ENCODE measurements at places on chromosomes 1 and 21.
A peak's percentile ranks its signal among the peaks of the same experiment; 100 is the strongest.

- DNase-seq = no peak
These were observed 76.3 kb downstream of the NPHP4 start for GRCh38 chr1:5915587-5916571.

GRCh38 chr1:54301497-54301896, 101.5 kb downstream of the MRPL37 start:
- no peak for DNase-seq

DNA sequence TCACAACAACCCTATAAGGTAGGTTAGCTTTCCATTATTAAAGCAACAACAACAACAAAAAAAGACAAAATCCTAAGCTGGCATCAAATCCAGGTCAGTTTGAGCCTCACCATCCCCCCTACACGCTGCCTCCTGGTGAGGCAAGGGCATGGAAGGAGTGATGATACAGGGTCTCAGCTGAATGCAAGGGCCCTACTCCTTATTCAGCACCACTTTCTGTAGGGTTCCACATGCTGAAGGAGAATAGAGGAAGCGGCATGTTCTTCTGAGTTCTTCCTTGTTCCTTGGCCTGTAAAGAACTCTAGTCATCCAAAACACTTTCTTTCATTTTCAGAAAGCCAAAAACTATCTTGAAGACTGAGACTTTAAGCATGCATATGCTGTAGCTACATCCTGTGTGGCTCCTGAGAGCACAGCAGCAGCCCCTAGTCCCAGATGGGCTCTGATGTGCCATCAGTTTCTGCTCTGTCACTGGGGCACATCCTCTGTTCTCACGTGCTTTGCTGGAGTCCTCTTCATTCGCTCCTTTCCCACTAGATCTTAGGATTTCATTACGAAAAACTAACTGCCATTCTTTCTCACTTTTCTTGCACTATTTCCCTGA, 6.2 kb downstream of the ILDR2 start:
- DNase-seq = no peak

DNA sequence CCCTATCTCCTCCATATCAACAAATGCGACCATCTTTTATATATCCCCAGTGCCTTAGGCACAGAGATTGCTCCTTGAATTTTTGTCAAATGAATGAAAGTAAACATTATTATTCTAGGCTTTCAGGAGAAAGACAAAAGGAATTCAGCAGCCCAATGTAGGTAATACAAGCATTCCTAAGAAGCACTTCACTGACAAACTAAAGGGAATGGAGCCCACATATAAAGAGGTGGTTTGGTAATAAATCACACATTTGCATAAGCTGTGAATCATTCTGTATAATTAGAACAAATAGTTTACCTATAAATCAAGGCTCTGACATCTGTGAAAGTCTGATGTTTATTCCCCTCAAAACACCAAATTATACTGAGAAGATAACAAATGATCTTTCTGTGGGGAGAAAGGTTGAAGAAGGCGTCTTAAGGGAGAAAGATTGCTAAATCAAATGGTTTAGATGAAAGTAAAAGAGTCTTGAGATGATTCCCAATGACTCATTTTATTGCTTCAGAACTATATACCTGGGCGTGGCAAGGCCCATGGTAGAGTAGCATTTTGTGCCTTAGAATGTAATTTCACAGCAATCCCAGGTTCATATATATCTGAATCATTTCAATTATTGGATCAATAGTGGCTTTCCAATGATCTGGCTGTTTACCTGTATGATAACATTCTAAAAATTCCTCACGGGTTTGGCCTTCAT, 558.1 kb downstream of the AGBL4 start:
- DNase-seq = no peak

GRCh38 chr21:45460611-45461368, 55.8 kb downstream of the COL18A1 start:
- no peak for DNase-seq

DNA sequence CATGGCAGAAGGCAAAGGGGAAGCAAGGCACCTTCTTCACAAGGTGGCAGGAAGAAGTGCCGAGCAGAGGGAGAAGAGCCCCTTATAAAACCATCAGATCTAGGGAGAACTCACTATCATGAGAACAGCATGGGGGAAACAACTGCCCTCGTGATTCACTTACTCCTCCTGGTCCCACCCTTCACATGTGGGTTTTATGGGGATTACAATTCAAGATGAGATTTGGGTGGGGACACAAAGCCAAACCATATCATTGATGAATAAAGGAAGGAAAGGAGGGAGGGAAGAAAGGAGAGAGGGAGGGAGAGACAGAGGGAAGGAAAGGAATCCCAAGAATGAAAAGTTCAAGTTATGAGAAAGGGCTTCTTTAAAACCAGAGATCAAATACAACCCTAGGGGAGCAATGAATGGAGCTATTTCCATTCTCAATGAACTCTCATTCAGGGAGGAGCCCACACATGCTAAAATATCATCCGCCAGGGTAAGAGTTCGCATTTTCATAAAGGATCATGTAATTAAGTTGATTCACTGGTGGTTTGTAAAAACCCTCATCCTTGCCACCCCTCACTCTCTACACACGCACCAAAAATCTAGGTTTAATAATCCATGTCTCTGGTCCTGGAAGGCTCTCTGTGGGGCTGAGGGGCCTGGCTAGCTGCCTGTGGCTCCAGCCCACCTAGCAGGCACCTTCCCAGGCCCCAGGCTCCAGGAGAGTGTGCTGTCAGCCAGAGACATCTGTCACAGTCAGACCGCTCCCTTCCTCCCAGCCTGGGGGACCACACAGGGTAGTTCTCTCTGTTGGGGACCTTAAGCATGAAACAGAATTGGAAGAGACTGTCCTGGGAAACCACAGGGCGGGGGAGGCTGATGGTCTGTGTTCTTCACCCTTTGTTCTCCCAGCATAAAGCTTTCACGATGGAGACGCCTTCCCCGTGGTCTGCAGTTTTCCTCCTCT, 94.0 kb downstream of the CCDC185 start:
- no peak for DNase-seq

DNA sequence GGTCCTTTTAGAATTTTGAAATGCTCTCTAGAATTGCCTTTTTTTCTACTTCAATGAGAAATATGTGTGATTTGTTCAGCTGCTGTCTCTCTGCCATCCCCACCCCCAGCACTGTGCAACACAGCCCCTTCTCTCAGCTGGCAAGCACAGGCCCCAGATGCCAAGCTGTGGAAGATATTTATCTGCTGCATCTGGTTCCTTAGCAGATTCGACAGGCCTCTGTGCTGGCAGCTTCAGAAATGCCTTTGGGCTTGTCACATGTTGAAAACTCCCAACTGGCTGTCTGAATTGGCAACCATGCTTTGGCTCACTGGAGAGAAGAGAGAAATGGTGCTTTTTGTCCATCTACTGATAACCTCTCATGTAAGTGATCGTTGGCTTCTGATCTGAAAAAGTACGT, 206.7 kb upstream of the C1orf87 start:
- DNase-seq = no peak

- DNase-seq = no peak
These were observed 3.0 kb downstream of the RXFP4 start for GRCh38 chr1:155944444-155944799.

DNA sequence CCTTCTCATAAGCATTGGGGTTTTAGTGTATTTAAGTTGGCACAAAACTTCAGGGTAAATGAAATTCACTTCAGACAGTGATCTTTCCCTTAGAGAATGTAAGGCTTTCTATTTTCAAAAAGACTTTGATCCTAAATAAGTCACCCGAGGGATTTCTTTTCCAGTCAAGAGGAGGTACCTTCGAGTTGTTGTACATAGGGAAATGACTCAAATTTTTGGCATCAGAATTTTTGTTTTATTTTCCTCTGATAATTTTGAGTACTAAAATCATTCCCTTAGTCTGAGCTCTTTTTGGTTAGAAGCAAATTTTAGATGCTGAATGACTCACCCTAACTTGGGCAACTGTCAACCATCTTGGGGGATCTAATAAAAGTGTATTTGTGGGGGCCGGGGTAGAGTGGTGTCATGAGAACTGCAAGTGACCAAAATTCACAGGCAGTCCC, 193.9 kb downstream of the DHRS3 start:
- no peak for DNase-seq

DNA sequence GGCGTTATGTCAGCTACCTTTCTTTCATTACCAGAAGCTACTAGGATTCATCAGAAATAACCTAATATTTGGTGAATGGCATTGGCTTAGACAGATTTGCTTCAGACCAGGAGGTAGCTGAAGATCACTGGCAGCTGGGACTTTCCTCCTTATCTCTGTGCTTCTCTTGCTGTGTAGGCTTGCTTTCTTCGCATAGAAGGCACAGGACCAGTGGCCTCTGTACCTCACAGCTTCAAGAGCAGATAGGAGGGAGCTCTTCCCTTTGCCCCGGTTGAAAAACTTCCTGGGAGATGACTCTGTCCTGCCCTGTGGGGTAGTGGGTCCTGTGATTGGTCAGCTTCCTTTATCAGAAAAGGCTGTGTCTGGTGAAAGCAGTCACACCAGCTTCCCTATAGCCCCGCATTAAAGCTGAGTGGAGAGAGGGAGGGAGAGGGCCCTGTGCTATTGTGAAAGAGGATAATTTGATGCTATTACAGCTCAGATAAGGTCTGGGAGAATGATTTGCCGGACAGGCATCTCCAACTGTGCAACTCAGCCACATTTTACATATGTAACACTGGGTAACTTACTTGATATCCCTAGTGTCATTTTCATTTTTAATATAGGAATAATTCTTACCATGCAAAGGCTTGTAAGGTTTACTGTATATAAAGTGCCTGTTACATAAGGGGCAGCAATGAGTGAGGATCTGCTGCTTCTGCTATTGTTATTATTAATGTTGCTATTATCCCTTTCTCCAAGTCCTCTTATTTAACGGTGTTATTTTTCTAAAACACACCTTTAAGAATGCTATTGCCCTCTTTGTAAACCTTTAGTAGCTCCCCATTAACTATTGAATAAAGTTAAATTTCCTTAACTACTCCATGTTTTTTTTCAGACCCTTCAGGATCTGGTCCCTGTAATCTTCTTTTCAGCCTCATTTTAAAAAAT, 31.6 kb downstream of the OSBPL9 start:
- DNase-seq = no peak

DNA sequence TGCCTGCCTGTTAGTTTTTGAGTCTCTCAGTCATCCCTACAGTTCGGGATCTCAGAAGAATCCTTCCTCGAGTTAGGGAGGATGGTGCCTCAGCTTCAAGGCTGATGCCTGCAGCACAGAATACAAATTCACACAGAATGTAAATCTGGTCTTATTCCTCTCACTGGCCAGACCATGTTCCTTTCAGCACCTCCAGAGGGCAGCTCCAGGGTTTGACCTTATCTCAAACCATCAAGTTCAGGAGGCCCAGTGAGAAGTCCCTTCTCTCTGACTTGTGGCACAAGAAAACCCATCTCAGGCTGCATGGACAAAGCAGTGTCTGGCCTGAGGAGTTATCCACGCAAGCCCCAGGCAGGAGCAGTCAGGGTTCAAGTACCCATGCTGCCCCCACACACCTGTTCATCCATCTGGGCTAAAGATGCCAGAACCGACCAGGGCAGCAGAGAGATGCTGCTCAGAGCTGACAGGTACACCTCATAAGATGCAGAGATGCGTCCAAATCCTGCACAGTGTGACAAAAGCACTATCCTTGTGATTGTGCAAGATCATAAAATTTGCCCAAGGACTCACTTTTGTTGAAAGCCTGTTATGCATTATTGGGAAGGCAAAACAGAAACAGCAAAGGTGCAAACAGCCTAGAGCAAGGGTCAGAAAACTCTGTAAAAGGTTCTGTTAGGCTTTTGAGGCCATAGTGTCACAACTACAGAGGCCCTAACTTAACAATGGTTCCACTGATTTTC, 49.8 kb downstream of the BCAR3 start:
- DNase-seq = no peak

GRCh38 chr1:5220821-5221220, 566.4 kb downstream of the AJAP1 start:
- no peak for DNase-seq

DNA sequence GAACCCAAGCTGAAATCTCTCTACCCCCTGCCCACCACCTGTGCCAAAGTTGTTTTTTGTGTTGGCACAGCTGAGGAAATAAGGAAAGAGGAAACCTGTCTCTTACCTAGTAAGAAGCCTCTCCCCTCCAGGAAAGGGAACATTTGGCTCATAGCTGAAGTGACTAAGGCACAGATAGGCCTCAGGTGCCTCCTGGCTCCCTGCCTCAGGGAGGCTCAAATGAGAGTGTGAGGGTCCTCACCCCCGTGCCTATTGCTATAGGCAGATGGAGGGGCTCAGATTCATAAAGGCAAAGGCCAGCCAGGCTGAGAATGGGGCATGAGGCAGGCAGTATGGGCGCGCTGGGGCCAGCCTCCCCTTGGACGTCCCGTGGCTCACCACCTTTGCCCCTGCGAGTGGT, 7.4 kb downstream of the SLC30A2 start:
- no peak for DNase-seq

DNA sequence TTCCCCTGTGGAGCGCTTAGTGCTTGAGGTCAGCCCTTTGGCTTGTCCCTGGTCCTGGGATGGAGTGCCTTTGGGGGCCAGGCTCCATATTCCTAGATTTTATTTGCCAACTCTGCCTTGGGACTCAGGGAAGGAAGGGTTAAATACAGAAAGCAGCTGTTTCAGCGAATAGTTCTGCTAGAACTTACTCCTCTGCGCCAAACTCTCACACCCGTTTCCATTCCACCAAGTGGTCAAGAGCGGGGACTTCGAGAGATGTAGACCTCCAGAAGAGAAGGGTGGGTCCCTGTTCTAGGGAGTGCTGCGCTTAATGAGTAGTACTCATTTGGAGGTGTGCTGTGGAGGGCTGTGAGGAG, 704 bp upstream of the TOMM40L start:
- no peak for DNase-seq

- no peak for DNase-seq
These were observed 375.7 kb upstream of the CAMK1G start for GRCh38 chr1:209207701-209208286.

GRCh38 chr1:160761886-160762285, 22.8 kb downstream of the SLAMF7 start:
- no peak for DNase-seq

- DNase-seq = no peak
These were observed 259.5 kb upstream of the CHRM3 start for GRCh38 chr1:239126884-239127283.

- DNase-seq = no peak
These were observed 292.1 kb upstream of the SNX7 start for GRCh38 chr1:98369463-98369862.

- peak; percentile 95 for DNase-seq
These were observed 4.8 kb upstream of the ARHGEF19 start for GRCh38 chr1:16217061-16217785.

- no peak for DNase-seq
These were observed 5.9 kb upstream of the MTFR1L start for GRCh38 chr1:25813734-25814471.

DNA sequence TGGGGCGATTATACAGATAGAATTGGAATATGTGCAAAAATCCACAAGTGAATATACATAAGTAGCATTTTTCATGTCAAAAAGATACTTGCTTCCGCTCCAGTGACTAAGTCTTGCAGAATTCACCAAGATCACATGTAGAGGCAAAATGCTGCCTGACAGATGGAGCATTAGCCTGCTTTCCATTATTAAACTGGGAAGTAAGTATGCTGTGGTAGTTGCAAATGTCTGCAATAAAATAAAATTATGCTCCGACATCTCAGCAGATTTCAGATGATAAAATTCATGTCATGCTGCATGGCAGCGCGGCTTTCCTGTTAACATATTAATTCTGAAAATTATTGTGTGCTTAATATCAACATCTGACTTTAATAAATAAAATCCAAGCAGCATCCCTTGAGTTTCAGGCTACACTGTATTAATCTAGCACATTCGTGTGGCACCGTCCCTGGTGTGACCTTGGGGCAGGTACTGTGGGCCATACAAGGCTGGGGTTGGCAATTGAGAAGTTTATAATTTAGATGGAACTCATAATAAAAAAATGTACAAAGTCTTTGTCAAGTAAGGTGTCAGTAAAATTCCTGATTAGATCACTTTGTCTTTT, 366.4 kb upstream of the ZP4 start:
- no peak for DNase-seq
